ENCODE measurements at places on chromosomes 3 and 15.

GRCh38 chr3:14471690-14472089 lies 68.5 kb downstream of the GRIP2 start:
- no peak for DNase-seq

DNA sequence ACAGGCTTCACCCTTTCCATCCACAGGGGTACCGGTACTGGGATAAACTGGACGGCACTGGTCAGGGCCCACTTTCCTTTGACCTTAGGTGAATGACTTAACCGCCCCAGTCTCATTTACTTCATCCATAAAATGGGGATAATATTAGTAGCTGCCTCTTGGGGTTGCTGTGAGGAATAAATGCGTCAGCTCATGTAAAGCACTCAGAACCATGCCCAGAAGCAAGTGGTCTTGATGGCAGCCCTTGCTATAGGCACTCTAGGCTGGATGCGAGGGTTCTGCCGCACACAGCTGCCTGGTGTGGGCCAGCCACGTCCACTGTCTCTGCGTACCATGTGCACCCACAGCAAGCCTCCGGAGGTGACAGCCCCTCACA lies 32.2 kb upstream of the FBLN2 start:
- no peak for DNase-seq

DNA sequence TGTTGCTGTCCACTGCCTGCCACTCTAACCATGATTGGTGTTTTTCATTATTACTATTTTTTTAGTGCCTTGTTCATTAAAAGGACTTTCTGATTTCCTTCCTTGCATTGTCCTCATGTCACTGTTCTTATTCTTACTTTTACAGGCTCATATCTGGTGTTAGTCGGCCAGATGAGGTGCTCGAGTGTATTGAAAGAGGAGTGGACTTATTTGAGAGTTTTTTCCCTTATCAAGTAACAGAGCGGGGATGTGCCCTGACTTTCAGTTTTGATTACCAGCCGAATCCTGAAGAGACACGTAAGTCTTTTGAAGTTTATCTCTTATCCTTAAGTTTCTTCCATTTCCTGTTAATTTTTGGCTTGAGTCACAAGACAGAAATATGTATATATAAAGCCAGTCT lies 23.2 kb downstream of the QTRT2 start:
- DNase-seq = no peak

DNA sequence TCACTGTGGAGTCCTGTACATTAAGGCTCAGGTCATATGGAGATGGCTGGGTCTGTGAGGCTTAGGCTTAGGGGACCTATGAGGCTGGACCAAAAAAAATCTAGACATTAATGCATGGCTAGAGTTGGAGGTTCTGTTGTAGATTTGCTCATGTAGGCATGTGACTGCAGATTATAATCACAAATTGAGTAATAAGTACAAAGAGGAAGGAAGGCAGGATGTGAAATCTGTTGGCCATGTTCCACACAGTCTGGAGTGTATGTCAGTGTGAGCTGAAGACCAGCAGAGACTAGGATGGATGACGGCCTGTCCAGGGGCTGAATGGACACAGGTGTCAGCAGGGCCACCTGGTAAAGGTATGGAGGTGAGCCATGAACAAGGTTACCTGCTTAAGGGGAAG lies at the start of gene ST3GAL6:
TSS of gene ST3GAL6 (plus strand) at position 265 of the 400 bp plus-strand sequence. CDS start 5,101 bp downstream, outside the sequence.
- DNase-seq = no peak

- DNase-seq = peak; percentile 15
Observed at GRCh38 chr3:179179979-179180759, 32.0 kb downstream of the PIK3CA start.

- no peak for DNase-seq
Observed at GRCh38 chr3:12681089-12681942, 17.4 kb upstream of the RAF1 start.

DNA sequence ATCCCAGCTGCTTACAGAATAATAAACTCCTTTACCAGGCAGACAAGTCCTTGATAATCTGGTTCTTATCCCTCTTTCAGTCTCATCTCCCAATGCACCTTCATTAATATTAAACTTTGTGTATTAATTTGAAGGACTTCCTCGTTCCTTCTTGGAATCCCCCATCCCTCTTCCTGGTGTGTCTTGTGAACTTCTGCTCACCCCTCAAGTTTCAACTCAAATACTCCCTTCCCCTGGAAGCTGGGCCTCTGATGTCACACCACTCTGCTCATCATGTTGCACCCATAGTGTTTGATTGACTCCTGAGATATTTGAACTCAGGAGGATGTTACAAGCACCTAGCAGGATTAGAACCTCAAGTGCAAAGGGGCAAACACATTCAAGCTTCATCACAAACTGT lies 3.3 kb upstream of the STT3B start:
- DNase-seq = no peak

DNA sequence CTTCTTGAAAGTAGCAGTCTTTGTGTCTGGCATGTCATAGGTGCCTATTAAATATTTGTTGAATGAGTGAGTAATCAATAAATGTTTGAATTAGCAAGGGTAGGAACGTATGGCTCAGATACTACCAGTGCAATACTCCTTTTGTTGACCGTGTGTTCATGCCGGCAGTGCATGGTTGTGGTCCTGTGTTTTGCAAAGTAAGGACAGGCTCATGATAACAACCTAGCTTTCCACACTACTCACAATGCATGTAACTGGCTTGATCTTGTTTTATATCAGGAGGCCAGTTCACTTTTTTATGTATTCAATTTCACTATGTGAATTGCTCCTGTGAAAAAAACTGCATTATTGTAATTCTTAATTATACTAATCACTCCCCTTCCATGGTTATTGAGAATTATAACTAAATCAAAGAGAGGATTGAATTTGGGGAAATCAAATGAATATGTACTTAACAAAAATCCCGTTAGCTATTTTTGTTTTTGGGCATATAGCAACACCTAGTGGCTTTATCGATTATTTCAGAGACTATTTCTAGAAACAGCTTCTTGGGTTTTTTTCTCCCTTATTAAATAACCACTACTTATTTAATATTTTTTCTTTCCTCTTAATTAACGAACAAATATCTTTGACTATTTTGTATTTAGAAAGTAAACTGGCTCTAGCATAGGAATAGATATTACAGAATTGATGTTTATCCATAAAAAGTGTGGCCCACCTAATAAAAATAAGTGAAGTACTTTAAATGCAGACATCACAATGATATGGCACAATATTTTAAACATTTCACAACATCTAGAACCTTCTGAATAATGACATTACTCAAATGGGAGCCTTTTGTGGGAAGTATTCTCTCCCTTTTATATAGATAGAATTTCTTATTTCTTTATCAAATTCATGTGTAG lies 218.5 kb downstream of the BBX start:
- no peak for DNase-seq

DNA sequence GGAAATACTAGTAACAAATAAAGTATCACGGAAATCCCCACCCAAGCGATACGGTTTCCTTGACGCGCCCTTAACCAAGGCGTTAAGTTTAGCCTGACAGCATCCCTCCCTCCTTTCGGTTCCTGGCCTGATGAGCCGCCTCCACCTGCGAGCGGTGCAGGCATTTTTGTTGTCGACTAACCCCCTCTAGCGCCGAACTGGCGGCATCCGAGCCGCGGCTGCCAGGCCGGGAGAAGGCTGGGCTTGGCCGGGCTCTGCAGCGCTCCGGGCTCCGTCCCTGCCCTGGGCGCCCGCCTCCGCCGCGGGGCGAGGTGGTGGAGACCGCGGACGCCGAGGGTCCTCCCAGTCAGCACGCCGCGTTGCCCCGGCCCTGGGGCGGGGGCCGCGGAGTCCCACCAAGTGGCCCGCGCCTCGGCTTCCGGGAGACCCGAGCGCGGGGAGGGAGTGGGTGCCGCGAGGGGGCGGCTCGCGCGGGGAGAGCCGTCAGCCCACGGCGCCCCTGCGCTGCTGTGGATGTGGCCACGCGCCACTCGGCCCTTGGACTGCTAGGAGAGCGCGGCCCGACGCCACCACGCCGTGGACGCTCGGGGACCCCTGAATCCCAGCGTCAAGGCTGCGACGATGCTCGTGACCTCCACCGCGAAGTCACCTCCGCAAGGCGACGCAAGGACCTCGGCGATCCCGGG lies 1.1 kb upstream of the EPHA6 start:
- peak; percentile 64 for DNase-seq

DNA sequence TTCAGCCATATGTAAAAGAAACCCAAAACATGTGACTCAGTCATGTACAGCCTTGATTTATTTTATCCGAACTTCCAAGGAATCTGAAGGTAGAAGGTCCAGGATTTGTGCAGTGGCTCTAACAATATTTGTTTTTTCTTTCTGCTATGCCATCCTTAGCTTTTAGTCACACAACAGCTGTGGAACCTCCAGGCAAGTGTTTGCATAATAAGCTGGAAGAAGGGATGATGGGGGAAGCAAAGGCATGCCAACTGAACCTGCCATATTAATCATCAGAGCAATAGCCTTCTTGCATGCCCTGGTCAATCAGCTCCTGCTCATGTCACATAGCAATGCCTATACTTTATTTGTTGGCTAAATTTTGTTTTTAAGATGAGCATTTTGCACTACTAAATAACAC lies 444.7 kb upstream of the ARPP21 start:
- no peak for DNase-seq

- no peak for DNase-seq
Observed at GRCh38 chr3:134004841-134005240, 24.9 kb downstream of the SLCO2A1 start.

DNA sequence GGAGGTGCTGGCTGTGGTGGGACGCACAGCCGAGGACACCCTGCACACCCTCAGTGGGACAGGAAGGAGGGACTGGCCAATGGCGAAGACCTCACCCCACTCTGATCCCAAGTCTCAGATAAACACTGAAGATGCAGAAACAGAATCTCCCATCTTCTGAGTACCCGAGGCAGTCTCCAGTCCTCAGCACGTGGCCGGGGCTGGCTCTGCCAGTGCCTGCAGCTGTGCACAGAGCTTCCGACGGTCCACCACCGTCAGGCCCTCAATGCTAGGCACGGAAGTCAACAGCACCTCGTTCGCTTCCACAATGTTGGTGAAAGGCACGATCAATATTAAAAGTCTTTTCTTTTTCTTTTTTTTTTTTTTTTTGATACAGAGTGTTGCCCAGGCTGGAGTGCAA lies 16.8 kb upstream of the OCA2 start:
- DNase-seq = no peak

GRCh38 chr3:27312044-27312668 lies 57.0 kb downstream of the NEK10 start:
- peak; percentile 3 for DNase-seq

DNA sequence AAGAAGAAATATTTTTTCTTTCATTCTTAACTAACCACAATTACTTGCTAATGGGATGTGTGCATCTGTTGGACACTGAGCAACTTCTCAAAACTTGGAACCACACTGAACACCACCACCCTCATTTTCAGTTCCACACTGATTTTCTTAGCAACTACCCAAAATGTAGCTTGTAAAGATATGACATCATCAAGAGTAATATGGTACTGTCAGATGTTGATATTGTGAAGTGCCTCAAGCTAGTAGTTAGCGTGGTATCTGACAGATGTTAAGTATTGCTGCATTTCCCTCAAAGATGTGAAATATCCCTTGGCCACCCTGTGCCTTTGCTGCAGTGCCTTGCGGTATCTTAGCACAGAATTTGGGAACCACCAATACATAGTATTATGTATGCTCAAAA lies 9.3 kb downstream of the RFTN1 start:
- no peak for DNase-seq

GRCh38 chr3:182309120-182309519 lies 484.2 kb upstream of the ATP11B start:
- no peak for DNase-seq

GRCh38 chr15:78065284-78065872 lies 12.1 kb downstream of the TBC1D2B start:
- DNase-seq = no peak
